ENCODE measurements at places on chromosomes 12 and 14.

DNA sequence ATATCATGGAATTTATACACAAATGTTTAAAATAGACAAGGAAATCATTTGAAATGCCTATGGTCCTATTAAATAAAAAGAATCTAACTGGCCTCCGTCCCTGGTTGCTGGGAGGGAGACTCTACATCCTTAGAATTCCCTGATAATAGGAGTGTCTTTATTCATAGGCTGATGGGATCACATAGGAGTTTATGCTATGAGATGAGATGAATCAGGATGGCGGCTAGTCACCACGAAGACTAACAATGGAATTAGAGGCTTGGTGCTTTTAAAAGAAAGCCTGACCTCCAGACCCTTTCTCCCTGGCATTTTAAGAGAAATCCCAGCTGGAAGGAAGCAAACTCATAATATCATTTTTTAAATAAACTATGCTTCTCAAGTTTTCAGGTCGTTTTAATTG, 69.7 kb downstream of the SEC23A start:
- no peak for DNase-seq

GRCh38 chr12:66379616-66380015, 77.3 kb downstream of the HELB start:
- no peak for DNase-seq

DNA sequence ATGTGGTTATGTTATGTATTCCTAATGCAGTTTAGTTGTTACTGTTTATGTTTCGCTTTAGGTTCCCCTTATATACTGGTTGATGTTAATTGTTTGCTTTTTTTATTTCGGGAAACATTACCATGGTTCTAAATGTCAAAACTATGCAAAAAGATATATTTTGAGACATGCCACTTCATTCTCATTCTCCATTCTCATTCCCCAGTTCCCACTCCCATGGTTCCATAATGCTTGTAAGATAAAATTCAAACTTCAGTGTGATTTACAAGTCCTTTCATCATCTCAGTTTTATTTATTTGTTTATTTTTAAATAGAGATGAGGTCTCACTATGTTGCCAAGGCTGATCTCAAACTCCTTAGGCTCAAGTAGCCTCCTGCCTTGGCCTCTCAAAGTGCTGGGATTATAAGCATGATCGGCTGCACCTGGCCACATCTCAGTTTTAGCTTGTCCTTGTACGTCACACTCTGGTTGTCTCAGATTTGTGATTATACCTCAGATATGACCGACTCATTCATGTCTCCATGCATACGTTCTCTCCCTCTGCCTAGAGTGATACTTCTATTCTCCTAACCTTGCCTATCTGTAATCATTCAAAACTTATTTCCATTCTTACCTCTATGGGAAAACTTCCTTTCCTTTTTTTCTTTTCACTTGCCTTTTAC, 407.8 kb upstream of the RGS6 start:
- no peak for DNase-seq

DNA sequence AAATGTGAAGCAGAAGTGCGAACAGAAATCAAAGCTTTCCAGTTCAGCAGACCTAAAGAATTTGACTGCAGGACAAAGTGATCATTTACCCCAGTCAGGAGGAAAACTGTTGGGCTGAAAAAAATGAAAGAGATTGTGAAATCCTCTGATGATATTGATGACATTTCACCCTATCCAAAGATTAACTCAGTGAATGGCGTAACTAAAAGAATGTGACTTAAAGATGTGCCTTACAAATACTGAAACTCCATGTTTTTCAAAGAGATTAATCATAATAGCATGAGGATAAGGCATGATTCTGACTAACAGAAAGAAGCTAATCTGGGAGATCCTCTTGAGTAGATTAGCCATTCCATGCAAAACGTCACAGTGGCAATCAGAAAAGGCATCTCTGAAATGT, 225.6 kb downstream of the DUSP6 start:
- DNase-seq, result no peak

GRCh38 chr12:112606611-112607365, 184.8 kb upstream of the RPH3A start:
- DNase-seq, result no peak

DNA sequence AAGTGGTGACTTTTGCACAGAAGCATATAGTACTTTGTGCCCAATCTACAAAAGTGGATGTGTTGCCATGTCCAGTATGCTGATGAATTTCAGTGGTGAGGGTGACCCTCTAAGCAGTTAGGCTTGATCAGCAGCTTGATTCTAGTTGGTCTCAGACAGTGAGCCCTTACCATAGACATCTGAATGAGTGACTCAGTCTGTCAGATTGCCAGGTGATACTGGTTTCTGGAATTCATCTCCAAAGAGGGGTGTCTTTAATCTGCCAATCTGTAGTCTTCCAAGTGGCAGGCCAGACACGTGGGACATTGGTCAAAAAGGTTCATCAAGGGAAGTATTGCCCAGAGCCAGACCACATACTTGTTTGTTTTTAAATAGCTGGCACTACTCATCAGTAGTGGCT, 187.4 kb upstream of the SLC16A7 start:
- no peak for DNase-seq

GRCh38 chr14:104505085-104506074, 74.2 kb upstream of the C14orf180 start:
- no peak for DNase-seq

- no peak for DNase-seq
Measured at GRCh38 chr12:125340791-125341190, 275.6 kb downstream of the AACS start.

GRCh38 chr14:103125098-103126070, 2.1 kb downstream of the TNFAIP2 start:
- DNase-seq, result no peak

DNA sequence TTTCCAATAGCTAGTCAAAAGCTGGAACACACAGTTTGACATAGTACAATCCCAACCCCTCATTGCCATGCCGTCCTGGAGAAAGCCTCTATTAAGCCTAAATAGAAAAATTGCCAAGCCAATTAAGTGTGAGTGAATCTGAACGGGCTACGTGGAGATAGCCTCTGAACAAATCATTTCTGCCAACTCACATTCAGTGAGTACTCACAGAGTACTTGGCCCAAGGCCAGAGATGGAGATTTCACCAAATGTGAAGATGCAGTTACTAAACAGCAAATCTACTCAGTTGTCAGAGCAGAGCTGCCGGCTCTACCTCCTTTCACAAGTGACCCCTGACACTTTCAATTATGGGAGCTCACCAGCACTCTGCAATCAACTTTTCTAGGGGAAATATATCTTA, 350.0 kb downstream of the GALC start:
- DNase-seq, result no peak

- no peak for DNase-seq
Measured at GRCh38 chr12:38384816-38385378, 68.3 kb downstream of the ALG10B start.

DNA sequence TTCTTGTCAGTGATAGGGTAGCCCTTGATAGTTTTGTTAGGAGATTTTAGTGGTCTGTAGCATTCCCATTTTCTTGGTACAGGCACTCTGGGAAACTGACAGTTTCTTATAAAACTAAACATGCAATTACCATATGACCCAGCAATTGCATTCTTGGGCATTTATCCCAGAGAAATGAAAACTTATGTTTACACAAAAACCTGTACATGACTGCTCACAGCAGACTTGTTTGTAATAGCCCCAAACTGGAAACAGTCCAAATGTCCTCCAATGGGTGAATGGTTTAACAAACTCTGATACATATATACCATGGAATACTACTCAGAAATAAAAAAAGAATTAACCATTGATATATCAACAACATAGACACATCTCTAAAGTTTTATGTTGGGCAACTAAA, 75.5 kb downstream of the BORCS5 start:
- DNase-seq, result no peak

GRCh38 chr12:54251667-54252284, 28.1 kb downstream of the CBX5 start:
- DNase-seq, result no peak

- no peak for DNase-seq
Measured at GRCh38 chr14:32669391-32669790, 269.3 kb upstream of the NPAS3 start.

GRCh38 chr12:1470051-1470450, 124.3 kb downstream of the FBXL14 start:
- DNase-seq, result no peak

DNA sequence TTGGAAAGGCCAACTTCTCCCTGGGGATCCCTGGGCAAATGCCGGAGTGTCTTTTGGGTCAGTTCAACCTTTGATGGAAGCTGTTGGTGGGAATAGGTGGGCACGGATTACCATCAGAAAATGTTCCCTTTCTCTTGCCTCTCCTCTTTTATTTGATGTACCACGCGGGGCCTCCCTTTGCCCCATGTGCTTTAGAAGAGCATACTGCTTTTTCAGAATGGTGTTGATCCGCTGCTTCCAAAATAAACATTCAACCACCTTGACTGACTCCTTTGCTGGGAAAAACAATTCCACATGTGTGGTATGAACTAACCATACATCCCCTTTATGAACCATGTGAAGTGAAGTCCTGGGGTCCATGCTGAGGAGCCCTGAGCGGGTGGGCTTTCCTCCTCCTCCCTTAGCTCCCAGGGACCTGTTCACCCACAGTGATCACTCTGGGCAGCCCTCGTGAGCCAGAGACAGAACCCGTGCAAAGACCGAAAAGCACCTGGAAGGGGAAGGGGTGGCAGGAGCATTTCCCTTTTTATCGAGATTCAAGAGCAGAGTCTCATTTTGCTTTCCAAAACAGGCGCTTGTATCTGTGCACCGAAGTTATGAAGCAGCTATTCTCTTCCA, 44.2 kb upstream of the PRMT8 start:
- no peak for DNase-seq

DNA sequence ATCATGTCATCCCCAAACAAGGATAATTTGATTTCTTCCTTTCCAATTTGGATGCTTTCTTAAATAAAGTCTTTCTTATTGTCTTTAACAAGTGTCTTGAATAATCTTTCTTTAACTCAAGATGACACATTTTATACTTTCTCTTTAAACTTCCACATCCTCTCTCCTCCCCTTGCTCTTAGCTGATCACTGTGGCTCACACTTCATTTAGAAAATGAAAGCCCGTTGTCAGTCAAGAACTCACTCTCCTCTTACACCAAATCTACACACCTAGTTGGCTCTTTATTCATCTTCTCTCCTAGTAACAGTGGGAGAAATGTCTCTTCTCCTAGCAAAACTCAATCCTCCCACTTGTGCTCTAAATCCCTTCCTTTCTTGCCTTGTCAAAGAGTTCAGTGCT, 10.4 kb upstream of the RMST start:
- DNase-seq, result no peak

GRCh38 chr12:120247621-120248030, 17.9 kb downstream of the PXN start:
- DNase-seq, result no peak

- no peak for DNase-seq
Measured at GRCh38 chr14:71444030-71444822, 488.0 kb upstream of the RGS6 start.

- no peak for DNase-seq
Measured at GRCh38 chr12:57188090-57188425, 28.5 kb upstream of the NXPH4 start.

DNA sequence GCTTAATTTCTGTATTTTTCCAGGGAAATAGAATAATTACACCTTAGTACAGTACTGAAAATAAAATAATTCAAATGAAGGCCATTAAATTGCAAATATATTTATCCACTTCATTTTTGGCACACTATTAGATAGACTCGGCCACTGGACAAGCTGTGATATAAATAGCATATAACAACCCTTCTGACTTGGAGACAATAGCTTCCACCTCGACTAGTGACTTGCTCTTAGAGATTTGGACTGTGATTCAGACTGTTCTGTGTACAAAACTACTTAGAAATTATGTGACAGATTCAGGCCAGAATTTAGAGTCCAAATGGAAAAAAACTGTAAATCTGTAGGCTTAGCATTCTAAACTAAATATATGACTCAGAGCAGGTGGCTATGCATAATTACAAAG, 949.9 kb downstream of the LRFN5 start:
- DNase-seq, result no peak

DNA sequence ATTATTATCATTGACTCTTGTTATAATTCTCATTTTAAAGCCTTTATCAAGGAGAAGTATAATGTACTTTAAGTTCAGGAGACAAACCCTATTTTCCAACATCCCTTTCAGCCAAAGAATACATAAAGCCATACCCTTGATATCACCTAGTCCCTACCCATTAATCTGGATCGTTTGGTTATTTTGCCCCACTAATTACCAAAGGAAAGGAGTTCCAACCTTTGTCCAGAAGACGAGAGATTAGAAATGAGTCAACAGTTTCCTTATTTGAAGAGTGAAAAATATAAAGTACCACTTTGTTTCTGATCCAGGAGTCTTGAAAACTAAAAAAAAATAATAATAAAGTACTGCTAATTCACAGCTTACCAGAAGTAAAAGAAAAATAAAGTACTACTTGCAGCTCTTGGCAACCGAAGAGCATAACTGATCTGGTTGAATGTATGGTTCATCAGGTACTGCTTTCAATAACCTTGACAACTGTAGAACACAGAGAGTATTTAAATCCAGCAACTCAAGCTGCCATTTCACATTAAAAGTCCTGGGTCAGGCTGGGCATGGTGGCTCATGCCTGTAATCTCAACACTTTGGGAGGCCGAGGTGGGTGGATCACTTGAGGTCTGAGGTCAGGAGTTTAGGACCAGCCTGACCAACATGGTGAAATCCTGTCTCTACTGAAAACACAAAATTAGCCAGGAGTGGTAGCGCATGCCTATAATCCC, 33.7 kb downstream of the LIMA1 start:
- DNase-seq, result no peak

GRCh38 chr14:91980157-91980556, 32.7 kb upstream of the FBLN5 start:
- DNase-seq, result no peak

DNA sequence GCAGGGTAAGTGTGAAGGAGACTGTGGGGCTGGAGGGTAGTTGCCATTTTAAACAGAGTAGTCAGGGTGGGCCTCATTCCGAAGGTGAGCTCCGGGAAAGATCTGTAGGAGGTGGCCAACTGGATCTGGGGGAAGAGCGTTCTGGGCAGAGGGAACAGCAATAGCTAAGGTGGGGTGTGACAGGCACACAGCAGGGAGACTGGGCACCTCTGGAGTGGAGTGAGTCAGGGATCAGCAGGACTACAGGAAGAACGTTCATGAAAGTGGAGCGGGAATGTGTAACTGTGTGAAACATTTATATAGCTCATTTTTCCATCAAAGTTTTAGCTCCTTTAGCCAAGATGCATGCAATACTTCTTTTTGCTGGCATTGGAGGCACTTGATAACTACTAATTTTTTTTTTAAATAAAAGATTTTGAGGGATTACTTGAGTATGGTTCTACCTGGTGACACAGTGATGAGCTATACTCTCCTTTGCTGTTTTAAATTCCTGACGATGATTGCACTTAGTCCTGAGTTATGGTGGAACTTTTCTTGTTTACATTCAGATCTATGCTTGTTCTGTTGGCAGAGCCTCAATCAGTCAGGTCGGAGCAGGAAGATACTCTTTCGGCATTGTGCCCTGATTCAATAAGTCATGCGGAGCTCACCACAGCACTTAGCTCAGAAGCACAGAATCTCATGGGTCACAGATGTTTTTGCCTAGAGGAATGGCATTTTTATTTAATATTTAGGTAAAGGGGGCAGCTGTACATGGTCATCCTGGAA, 106.4 kb downstream of the WIF1 start:
- DNase-seq, result no peak

All from NCI-H187 treated with DMSO at 0.1 percent for 48 hours (cell line).